NCI-H460 (cell line): ENCODE measurements at places on chromosomes 7 and 10.

GRCh38 chr10:3679950-3680629, 104.9 kb downstream of the KLF6 start:
- DNase-seq: no peak

GRCh38 chr10:124558339-124559321, 97.0 kb downstream of the LHPP start:
- DNase-seq: no peak

DNA sequence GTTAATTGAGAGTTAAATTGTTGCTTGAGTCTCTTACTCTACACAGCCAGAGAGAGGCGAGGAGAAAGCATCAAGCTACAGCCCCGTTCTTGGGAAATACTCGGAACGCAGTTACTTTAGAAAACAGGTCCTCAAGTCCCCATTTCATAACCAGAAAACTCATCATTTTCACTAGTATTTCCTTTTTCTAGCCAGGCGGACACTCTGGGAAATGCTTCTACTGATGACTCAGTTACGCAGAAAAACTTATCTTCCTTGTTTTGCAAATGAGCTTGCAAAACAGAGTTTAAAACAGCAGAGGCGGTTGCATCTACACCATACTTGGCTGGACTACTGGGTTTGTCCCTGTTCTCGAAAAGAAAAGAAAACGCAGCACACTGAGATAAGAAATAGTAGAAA, 111.4 kb upstream of the FGFR2 start:
- no peak for DNase-seq

GRCh38 chr10:68251151-68251550, 19.2 kb upstream of the ATOH7 start:
- no peak for DNase-seq
